ENCODE measurements at places on chromosomes 2 and 18. TPM values are rescaled to one million over a fixed set of nuclear protein-coding genes. Genes with fewer than 3 reads are reported as not detected.

DNA sequence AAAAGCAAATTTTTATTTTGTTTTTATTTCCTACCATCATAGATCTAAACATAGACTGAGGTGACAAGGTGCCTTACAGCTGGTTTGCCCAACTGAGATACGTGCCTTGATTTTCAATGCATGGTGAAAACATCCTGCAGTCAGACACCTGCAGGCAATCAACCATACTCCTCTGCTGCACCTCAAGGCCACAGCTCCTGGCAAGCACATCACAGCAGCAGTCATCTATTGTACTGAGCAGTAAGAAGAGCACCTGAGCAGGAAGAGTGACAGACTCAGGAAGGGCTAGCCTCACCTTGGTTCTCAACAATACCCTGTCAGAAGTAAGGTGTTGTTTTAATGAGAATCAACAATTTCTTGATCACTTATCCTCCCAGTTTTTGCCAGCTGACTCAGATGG is 1206.8 kb upstream of the NRXN1 start:
- no peak overlapping the region for H3K27ac ChIP-seq
- H3K4me3 ChIP-seq = no peak overlapping the region
- no peak for DNase-seq
- no peaks in the 10 kb centered on the region for H3K27me3 ChIP-seq
- no peaks in the 10 kb centered on the region for H3K4me1 ChIP-seq

DNA sequence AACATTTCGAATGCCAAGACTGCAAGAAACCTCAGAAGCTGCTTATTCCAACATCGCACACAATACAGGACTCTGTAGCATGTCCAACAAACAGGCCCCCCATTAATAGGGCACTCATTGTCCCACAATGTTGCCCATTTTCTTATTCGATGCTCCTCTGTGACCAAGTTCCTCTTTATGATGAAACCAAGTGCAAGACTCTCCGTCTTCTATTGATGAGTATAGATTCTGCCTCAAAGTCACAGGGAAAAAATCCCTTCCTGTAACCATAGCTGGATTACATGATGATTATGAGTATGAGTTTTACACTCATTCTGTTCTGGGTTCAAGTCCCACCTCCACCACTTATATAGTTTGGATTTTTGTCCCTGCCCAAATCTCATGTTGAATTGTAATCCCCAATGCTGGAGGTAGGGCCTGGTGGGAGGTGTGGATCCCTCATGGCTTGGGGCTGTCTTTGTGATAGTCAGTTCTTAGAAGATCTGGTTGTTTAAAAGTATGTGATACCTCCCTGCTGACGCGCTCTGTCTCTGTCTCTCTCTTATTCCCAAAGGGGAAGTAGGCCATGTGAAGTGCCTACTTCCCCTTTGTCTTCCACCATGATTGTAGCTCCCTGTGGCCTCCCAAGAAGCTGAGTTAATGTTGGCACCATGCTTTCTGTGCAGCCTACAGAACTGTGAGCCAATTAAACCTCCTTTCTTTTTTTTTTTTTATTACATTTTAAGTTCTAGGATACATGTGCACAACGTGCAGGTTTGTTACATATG is 148.7 kb downstream of the OSR1 start:
- no peak for DNase-seq
- H3K27ac ChIP-seq = no peak overlapping the region
- no peaks in the 10 kb centered on the region for H3K36me3 ChIP-seq
- H3K27me3 ChIP-seq = no peaks in the 10 kb centered on the region

DNA sequence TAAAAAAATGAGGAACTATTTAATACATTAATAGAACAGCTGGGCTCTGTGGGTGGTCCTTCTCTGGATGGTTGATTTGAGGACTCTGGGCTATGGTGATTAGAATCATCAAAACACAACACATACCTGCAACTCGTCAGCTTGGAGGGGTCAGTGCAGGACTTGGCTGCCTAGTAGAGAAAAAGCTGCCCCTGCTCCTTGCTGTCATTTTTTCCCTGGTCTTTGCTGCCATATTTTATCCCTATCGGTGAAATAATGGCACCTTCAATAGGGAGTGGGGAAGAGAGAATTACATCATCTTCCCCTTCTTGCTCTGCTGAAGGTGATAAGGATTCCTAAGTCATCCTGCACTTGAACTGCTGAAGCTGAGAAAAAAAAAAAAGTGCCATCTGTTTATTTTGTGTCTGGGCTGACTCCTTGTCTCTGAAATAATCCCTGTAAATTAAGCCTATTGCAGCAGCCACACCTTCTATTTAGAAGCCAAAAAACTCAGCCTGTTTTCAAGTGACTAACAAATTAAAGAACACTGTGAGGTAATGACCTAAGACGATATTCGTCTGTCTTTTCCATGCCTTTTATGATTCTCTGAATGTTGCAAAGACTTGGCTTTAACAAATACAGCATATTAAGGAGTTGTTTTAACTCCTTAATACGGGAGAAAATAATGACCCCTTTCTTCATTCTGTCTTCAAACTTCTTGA is 89.3 kb downstream of the ACVR1 start:
- DNase-seq = no peak
- peaks cover 57% of the 10 kb centered on the region for H3K4me1 ChIP-seq
- H3K27me3 ChIP-seq = no peaks in the 10 kb centered on the region
- H3K4me3 ChIP-seq = no peak overlapping the region
- H3K36me3 ChIP-seq = no peaks in the 10 kb centered on the region

DNA sequence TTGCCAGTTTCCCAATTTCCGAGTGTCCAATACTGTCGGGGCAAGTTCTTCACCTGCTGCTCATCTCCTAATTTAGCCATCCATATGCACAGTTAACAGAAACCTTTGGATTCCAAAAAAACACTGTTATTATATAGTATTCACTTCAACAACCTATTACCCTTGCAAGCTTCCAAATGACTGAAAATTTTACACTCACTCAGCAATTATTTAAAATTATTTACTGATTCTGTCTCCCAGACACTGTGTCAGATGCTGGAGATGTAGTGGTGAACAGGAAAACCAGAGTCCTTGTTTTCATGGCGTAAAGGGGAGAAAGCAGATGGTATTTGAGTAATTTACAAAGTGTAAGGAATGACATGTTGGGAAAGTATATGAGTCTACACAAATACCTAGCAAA is 53.7 kb upstream of the BMPR2 start:
- no peaks in the 10 kb centered on the region for H3K36me3 ChIP-seq
- no peaks in the 10 kb centered on the region for H3K27me3 ChIP-seq
- no peak overlapping the region for H3K4me3 ChIP-seq

DNA sequence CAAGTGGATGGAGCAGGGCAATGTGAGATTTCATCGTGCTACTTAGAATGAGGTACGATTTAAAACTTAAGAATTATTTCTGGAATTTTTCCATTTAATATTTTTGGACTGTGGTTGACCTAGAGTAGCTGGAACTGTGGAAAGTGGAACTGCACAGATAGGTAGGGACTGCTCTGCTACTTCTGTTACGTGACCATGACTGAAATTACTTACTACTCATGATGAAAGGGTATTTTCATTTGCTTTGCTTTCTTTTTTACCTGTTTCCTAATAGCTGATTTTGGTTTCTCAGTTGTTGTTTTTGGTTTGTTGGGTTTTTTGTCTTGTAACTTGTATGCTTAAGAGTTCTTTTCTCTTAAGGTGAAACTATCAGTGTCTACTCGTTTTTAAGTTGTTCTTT is 11.4 kb downstream of the UBE2E3 start:
- no peak for DNase-seq
- no peaks in the 10 kb centered on the region for H3K36me3 ChIP-seq
- no peak overlapping the region for H3K27ac ChIP-seq
- no peaks in the 10 kb centered on the region for H3K4me1 ChIP-seq
- H3K4me3 ChIP-seq = no peak overlapping the region
- H3K27me3 ChIP-seq = no peaks in the 10 kb centered on the region

GRCh38 chr18:12409469-12409868 is 1.7 kb downstream of the PRELID3A start:
- H3K4me1 ChIP-seq = no peaks in the 10 kb centered on the region
- H3K36me3 ChIP-seq = no peaks in the 10 kb centered on the region
- DNase-seq = no peak
- H3K4me3 ChIP-seq = no peak overlapping the region
- no peaks in the 10 kb centered on the region for H3K27me3 ChIP-seq
- H3K27ac ChIP-seq = no peak overlapping the region

Gene GATA6
- 10.9 TPM for total RNA-seq

Gene RAB11FIP5
- 57.1 TPM for total RNA-seq

Gene EGR4
- total RNA-seq = not detected

- H3K36me3 ChIP-seq = no peaks in the 10 kb centered on the region
- no peaks in the 10 kb centered on the region for H3K4me1 ChIP-seq
- peaks cover 77% of the 10 kb centered on the region for H3K27me3 ChIP-seq
- H3K4me3 ChIP-seq = no peak overlapping the region
Observed at GRCh38 chr2:118841828-118842461, 5.5 kb downstream of the EN1 start.

Gene GLB1L
- 20.6 TPM for total RNA-seq

DNA sequence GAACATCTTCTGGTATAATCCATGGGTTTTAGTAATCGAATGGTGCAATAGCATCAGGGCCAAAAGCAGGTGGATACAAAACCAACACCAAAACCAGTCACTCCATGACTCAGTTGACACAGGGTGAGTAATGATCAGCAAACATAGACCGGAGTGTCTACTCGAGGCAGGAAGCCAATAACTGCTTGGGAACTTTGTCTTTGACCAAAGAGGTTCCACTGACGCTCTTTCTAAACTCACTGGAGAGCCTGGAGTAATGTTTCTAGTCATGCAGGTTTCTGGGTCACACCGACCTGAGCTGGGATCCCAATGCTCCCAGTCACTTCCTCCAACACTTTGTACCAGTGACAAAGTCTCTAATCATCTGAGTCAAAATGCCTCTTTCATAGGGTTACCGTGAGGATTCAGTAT is 30.9 kb downstream of the MREG start:
- no peak for DNase-seq
- no peaks in the 10 kb centered on the region for H3K27me3 ChIP-seq
- peaks cover 3% of the 10 kb centered on the region for H3K36me3 ChIP-seq
- H3K4me3 ChIP-seq = no peak overlapping the region
- no peak overlapping the region for H3K27ac ChIP-seq

Gene FAP
- total RNA-seq = 3.3 TPM

- no peaks in the 10 kb centered on the region for H3K27me3 ChIP-seq
- no peak for DNase-seq
- H3K36me3 ChIP-seq = no peaks in the 10 kb centered on the region
- H3K4me3 ChIP-seq = no peak overlapping the region
- H3K27ac ChIP-seq = no peak overlapping the region
Observed at GRCh38 chr2:52835909-52836308, 931.7 kb upstream of the CHAC2 start.

Gene ARHGAP28
- 4.6 TPM for total RNA-seq

DNA sequence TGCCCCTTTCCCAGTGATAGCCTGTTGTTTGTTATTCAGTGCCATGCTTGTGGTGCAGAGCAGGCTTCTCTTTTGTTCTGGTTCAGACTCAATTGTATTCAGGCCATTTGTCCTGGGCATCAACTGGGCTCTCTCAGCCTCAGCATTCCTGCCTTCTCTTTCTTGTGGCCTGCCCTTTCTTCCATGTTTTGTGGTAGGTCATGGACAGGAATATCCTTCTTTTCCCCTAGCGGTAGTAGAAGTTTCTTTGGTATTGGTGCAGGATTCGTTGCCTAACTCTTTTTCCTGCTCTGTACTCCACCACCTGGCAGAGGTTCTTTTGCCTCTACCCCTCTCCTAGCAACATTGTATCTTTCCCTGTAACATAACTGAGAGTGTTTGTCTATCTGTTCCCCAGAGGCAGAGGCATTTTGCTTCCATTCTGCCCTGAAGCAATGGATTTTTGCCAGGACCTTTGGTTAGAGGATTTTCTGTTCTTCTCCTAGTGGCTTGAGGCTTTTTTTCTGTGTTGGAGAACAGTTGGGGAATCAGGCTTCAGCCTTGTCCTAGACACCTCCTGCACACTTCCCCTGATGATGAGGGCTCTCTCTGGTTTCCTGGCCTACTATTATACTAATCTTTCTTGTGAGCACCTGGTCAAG is 68.5 kb downstream of the NCOA1 start:
- no peak for DNase-seq
- H3K4me1 ChIP-seq = no peaks in the 10 kb centered on the region
- no peaks in the 10 kb centered on the region for H3K27me3 ChIP-seq
- H3K27ac ChIP-seq = no peak overlapping the region
- no peaks in the 10 kb centered on the region for H3K36me3 ChIP-seq

DNA sequence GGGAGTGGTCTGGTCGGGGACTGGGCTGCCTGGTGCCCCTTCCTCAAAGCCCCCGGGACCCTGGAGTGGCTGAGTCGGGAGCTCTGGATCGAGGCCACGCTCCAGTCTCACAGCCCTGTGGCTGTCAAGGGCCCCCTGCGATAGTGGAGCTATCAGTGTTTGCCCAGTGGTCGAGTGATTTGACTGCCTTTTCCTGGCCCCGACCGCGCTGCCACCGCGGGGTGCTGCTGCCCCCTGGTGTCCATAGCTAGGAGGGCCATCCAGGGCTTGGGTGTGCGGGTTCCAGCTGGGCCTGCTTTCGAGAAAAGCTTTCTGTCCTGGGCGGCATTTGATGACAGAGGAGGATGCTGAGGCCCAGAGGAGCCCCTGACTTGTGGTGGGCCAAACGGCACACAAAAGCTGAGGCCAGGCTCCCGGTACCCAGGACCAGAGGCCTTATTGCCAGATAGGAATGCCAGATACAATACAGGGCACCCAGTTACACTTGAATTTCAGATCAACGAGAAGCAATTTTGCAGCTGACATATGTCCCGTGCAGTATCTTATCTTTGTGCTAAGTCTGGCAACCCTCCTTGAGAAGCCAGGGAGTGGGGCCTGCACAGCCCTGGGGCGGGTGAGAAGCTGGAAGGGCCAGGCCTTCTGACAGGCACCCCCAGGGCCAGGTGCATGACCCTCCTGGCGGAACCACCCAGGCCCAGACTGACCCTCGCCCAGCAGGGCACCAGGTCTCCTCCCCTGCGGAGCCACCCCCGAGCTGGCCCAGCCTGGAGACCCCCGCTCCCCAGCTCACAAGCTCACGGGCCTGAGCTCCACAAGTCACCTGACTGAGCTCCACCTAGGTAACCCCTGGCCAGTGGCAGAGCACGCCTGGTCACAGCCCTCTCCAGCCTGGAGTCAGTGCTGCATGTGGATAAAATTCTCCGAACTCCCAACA is 13.0 kb downstream of the ODC1 start:
- H3K36me3 ChIP-seq = peaks cover 5% of the 10 kb centered on the region
- H3K4me1 ChIP-seq = no peaks in the 10 kb centered on the region
- H3K27me3 ChIP-seq = no peaks in the 10 kb centered on the region
- H3K27ac ChIP-seq = no peak overlapping the region

DNA sequence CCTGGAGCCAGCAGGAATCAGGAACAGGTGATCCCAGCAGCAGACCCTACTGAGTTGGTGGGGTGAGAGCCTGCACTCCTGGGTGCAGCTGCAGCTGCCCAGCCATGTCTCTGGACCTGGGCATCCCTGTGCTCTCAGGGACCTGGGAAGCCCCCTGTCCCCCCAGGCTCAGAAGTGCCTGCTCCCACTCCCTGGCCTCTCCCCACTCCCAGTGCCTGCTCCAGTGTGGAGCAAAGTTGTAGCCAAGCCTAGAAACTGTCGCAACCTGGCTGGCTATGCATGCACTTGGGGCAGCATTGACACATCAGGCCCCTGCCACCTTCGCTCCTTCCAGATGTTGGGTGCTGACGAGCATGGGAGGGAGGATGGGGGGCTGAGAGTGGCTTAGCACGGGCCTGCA is 1124.7 kb upstream of the ACVR2A start:
- no peak for DNase-seq
- no peaks in the 10 kb centered on the region for H3K27me3 ChIP-seq
- H3K4me3 ChIP-seq = no peak overlapping the region
- H3K36me3 ChIP-seq = no peaks in the 10 kb centered on the region
- no peaks in the 10 kb centered on the region for H3K4me1 ChIP-seq

All from kidney (tissue), 22 donors.